ENCODE measurements at places on chromosomes 16 and 17.

DNA sequence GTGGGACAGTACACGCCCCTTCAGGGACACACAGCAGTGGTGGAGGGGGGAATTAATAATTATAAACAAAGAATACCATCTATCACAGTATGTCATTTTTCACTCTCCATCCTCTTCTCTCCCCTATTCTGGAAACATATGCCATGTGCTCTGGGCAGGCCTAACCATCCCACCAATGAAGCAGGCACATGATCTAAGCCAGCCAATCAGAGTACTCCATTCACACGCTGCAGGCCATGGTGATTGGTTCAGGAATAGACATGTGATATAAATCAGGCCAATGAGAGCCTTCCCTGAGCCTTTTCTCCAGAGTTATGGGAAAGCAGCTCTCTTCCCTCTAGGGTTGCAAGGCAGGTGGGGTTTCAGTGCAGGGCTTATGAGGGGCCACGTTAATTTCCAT lies 36.5 kb downstream of the GSG1L start:
- DNase-seq, result no peak

DNA sequence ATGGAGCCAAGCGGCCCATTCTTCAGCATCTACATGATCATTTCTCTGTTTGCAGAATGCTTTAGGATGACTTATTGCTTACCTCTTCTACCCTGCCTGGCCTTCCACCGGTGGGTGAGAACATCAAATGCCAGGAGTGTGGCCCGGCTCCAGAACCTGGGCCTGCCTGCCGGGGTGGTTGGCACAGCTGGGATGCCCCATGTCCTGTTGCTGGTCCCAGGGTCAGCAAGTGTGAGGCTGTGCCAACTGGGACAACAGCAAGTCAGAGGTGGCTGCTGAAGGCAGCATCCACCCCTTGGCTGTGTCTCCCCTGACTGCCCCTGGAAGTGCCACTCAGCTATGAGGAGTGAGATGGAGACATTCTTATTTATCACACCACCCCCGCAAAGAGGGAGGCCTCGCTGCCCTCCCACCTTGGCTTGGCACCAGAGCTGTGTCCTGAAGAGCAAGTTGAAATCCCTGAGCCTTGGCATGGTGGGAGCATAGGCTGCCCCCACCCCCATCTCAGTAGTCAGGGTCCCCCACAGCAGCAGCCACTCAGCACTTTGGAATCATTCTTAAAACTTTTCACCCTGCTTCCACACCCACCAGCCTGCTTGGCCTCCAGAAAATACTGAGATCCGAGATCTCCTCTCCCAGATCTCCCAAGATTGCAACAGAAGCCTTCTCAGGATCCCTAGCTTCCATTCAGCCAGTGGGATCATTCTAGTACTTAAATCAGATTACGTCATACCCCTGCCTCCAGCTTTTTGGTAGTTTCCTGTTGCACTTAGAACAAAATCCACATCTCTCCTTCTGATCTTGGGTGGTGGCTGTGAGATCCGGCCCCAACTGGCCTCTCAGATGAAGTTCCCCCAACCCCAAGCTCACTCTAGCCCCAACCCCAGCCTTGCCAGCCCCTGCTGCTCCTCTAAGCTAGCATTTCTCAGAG lies 127.5 kb downstream of the SOCS1 start:
- peak; percentile 45 for DNase-seq

- peak; percentile 48 for DNase-seq
These were observed 201.4 kb upstream of the CIBAR2 start for GRCh38 chr16:85313526-85314301.

DNA sequence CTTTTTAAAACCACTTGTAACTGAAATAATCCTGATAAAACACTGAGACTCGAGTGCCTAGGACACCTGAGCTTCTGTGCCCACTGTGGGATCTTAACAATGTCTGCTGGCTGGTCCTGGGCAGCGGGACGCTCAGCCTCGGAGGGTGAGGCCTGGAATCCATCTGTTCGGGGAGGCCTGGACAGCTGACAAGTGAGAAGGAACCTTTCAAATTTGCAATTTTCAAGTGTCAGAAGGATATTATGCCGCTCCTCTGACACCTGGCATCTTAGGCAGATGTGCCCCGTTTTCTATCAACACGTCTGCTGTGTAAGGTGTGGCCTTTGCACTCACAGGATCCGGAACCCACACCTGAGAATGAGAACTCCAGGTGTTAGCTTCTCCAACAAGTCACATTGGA lies 33.1 kb upstream of the C16orf78 start:
- no peak for DNase-seq

DNA sequence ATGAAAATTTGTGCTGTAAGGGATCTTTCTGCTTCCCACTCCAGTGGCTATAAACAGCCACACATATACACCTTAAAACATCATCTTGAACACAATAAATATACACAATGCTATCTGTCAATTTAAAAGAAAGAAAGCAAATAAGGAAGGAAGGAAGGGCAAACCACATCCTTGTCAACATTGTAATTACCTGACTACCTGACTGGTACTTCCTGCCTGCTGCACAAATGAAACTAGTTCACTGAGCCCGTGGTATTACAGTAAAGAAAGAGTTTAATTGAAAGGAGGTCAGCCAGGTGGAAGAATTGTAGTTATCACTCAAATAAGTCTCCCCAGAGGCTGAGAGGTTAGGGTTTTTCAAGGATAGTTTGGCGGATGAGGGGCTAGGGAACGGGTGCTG lies 344.4 kb upstream of the ASIC2 start:
- DNase-seq, result no peak

All from AG08395 (cell line).